ENCODE measurements at places on chromosomes 3 and 15.

DNA sequence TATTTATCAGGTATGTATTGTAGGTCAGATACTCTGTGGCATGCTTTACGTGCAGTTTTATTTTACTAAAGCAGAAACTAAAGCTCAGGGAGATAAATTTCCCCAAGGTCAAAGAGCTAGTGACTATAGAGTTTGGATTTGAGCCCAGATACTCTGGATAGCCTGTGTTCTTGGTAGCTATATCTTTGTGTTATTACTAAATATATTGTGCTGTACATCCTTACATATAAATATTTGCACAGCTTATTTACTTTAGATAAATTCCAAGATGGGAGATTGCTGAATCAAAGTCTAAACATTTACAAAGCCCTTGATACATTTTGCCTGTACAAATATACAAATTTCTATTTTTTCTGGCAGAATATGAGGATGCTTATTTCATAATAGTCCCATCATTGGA is 660.9 kb upstream of the NAALADL2 start:
- no peak for DNase-seq

DNA sequence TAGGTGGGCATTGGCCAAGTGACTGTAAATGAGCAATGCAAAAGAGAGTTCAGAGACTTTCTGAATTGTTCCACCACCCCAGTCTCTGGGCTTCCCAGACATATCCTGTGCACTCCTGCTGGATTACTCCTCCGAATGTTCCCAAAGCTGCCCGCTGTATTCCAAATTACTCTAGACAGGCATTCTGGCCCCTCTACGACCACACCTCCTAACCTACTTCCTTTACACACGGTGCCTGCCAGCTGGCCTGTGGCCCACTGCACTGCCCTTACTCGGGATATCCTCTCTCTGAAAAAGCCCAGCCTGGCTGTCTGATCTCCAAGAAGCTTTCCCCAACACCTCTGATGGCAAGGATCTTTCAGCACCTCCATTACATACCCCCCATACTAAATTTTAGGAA is 66.6 kb downstream of the DUT start:
- DNase-seq: no peak

GRCh38 chr15:40106203-40107161 is 2.2 kb downstream of the BMF start:
- peak; percentile 35 for DNase-seq

DNA sequence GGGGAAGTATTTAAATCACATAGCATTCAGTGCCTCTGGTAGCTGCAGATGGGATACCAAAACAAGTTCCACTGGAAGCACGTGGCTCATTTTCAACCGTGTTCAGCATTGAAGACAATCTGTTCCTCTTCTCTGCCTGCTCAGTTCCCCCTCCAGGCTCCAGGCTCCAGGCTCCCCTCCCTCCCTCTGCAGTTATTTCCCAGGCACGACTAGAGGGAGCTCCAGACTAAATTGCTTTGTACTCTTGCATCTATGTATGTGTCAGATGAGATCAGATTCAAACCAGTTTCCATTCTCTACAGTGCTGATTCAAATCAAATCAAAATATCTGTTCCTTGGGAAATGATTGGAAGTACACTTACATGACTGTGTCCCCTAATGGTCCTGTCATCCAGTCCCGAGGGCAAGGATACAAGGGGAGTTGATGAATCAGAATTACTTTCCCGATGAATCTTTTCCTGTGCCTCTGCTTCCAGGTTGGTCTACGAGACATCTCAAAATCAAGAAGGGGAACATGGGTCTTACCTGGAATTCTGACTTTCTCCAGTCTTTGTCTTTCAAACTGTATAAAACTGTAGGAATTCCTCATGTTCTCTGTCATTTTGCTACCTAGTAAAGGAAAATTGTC is 600.5 kb downstream of the EDEM1 start:
- peak; percentile 70 for DNase-seq

DNA sequence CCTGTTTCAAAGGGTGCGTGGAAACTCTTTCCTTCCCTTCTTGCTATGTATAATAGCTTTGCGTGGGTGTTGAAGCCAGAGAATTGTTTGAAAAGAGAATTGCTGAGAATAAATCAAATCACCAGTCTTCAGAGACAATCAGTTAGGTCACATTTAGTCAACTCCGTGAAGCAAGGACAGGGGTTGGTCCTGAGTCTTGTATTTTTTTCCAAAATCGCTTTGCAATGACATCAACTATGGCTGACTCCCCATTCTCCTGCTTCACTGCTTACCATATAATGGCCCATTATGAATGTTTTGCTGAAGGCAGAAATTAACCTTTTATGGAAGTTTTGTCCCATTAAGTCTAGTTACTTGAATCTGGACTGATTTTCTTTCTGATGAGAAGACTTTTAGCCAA is 852.8 kb downstream of the AGBL1 start:
- DNase-seq: no peak

DNA sequence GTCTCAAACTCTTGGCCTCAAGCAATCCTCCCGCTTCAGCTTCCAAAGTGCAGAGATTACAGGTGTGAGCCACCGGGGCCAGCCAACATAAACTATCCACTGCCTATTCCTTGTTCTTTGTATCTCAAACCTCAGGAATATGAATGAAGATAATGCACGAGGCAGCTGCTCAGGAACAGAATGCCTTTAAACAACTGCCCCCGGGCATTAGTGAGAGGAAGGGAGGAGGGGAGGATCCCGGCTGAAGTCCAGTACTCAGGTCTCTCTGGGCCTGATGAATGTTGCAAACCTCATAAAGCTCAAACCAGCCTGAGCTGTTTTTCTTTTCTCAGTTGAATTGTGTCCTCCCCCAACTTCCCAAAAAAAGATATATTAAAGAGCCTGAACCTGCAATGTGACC is 26.9 kb upstream of the MTMR14 start:
- no peak for DNase-seq

- DNase-seq: no peak
Measured at GRCh38 chr15:73886717-73887345, 13.5 kb downstream of the TBC1D21 start.

GRCh38 chr3:45665101-45665572 is 24.1 kb upstream of the SACM1L start:
- peak; percentile 30 for DNase-seq

DNA sequence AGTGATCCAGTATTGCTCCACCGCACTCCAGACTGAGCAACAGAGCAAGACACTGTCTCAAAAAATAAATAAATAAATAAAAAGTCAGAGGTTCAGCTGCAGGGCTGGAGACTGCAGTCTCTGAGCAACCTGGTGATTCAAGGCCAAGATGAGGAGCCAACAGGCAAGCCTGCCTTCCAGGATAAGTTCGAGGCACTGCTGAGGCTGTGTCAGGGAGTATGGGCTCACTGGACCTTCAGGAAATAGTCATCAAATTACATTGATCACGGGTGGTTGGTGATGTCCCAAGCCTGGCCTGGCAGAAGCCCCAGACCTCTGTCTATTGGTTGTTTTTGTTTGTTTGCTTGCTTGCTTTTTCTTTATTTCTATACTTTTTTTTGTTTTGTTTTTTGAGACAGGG is 41.5 kb downstream of the IDH2 start:
- no peak for DNase-seq

- DNase-seq: peak; percentile 45
Measured at GRCh38 chr3:14424711-14425580, 22.5 kb downstream of the SLC6A6 start.

- no peak for DNase-seq
Measured at GRCh38 chr3:54222316-54222715, 100.0 kb downstream of the CACNA2D3 start.

- no peak for DNase-seq
Measured at GRCh38 chr15:101137312-101137940, 114.4 kb downstream of the CHSY1 start.

- no peak for DNase-seq
Measured at GRCh38 chr3:123374016-123374415, 74.9 kb downstream of the ADCY5 start.

DNA sequence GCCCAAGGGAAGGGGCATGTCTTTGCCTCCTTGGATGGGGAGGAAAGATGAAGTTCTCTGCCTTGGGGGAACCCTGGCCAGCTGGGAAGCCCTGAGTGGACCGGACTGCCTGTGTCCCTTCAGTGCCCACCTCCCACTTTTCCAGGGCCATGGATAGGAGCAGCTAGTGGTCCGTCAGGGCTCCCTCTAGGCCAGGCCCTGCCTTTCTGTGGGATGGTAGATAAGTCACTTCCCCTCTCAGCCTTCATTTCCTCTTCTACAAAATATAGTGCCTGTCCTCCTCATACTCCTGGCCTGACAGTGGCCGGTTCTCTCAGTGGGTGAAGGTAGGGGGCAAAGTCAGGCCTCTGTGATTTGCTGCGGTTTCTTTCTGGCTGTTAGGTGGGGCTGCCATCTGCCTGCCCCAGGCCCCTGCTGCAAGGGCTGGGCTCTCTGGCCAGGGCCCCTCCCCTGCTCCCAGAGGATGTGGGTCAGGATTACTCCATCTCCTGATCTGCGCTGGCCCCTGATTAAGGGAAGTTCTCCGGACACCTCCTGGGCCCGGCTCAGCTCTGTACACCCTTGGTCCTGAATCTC is 1.4 kb downstream of the PLEKHO2 start:
- DNase-seq: peak; percentile 51

- no peak for DNase-seq
Measured at GRCh38 chr3:197511853-197512635, 43.7 kb downstream of the BDH1 start.

DNA sequence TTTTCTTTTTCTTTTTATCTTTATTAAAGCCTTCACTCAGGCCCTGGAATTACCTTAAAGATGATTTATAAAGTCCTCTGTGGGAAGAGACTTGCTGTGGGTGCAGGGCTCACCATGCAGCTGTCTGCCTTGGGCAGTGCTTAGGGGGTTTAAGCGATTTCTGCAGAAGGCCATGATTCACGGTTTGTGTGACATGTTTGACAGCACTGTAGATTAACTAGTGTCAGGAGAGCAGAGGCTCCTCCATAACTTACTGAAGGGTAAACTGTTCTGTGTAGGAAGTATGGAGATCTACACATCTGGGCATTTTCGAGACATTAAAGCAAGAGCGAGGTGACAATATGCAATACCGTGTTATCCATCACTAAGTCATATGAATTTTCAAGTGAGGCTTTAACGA is 137.7 kb downstream of the LRIG1 start:
- peak; percentile 12 for DNase-seq

DNA sequence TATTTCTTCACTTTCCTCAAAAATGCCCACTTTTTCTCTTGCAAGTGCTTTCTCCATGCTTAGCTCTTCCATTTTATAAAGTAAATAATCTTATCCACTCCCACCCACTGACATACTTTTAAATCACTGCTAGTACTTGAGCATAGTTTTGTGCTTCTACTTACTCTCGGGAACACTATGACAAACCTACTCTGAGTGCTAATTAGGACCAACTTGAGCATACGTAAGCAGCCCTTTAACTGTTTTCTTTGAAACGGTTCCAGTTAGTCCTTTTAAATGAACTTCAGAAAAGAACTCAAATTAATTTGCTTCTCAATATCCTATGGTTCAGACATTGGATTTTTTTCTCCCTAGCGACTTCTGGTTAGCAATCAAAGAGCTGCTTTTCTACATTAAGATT is 280.0 kb upstream of the SOX2 start:
- DNase-seq: peak; percentile 61

DNA sequence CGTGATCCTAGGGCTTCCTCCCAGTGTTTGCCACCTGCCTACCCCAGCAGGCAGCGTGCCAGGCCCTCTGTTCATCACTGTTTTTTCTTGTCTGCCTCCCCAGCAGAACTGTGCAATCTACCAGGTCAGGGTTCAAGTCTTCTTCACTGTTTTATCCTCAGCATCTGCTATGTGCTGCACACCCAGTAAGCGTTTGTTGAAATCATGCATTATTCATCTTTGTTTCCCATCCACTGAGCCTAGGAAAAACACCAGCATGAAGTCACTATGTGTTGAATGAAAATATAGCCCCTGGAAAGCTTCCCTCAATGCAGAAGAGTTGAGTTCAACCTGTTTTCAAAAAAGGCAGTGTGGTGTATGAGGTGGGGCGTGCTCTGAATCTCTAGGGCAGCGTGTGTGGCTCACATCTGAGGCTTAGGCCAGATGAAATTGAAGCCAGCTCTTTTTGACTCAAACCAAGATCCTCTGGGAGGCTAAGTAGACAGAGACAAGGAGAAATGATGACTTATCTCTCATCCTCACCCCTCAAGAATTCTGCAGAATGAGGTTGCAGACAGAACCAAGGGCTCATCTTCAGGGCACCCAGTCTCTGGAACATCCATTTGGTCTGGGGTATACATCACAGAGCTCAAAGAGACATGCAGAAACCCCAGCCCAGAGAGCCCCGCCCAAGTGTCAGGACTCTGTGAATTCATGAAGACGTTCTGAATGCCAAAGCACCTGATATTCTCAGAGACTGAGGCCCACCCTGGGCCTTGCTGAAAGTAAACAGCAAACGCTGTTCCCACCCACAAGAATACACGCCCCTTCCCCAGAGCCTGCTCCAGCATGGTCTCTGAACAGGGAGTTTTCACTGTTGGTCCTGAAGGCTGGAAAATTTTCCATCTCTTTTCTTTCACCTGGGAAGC is 5.7 kb upstream of the CAV3 start:
- no peak for DNase-seq

DNA sequence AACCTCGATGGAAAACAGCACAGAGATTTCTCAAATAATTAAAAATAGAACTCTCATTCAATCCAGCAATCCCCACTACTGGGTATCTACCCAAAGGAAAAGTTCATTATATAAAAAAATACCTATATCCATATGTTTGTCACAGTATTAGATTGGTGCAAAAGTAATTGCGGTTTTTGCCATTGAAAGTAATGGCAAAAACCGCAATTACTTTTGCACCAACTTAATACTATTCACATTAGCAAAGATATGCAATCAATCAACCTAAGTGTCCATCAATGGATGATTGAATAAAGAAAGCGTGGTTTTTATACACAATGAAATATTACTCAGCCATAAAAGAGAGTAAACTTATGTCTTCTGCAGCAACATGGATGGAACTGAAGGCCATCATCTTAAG is 12.2 kb upstream of the CCDC54 start:
- DNase-seq: no peak

DNA sequence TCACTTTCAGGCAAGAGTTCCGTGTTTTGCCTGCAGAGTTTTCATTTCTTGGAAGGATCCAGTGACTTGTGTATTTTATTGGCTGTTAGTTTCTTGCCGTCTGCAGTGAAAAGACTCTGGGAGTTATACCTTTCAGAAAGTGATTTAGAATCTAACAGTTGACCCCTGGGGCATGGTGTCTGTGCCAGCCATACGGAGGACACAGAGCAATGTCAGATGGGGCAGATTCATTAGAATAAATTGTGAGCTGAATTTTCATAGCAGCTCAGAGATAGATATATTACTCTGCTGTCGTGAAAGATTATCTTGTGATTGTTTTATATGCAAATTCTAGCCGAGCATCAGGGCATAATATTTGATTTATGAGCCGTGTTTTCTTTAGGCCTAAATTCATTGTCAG is 131.6 kb downstream of the SV2B start:
- no peak for DNase-seq

- no peak for DNase-seq
Measured at GRCh38 chr3:187909866-187910265, 164.6 kb upstream of the BCL6 start.

GRCh38 chr3:159856590-159857104 is 132.0 kb upstream of the IL12A start:
- DNase-seq: peak; percentile 42

GRCh38 chr3:139529662-139530061 is 9.9 kb downstream of the RBP1 start:
- no peak for DNase-seq

- peak; percentile 58 for DNase-seq
Measured at GRCh38 chr15:39239562-39239961, 341.3 kb upstream of the THBS1 start.

GRCh38 chr3:149812165-149812605 is 830 bp upstream of the RNF13 start:
- no peak for DNase-seq

Data from astrocyte of the hippocampus (primary cell).